ENCODE measurements at places on chromosomes 3 and 15.

DNA sequence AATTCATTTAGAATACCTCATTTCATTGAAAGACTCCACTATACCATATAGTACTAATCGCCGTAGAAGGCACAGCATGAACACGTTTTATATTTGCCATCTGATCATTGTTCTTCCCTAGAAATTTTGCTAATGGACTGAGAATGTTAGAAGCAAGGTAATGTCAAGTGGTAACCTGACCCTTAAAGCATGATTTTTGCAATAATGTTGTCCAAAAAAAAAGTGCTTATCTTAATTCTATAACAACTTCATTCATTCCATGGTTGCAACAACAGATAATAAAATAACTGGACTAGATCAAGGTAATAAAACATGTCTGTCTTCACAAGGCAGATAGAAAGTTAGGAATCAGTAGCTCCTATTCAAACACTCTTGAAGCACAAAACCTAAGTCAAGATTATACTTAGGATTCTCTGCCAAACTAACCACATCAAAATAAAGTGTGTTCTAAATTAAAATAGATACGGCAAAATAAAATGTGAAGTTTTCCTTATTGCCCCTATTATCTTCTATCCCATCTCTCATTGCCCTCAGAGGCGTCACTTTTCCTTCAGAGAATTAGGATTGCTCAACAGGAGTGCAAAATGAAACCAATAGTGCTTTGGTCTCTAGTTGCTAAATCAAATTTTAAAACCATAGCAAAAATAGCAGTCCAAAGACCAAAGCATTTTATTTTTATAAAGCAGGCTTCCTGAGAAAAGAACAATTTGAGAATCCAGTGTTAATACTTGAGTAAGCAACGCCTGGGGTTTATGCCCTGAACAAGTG lies 317.4 kb upstream of the UBE2E2 start:
- no peaks in the 10 kb centered on the region for H3K4me1 ChIP-seq
- H3K27ac ChIP-seq: no peak overlapping the region
- no peak for DNase-seq
- no peaks in the 10 kb centered on the region for H3K36me3 ChIP-seq
- H3K27me3 ChIP-seq: no peaks in the 10 kb centered on the region
- no peak overlapping the region for H3K4me3 ChIP-seq

DNA sequence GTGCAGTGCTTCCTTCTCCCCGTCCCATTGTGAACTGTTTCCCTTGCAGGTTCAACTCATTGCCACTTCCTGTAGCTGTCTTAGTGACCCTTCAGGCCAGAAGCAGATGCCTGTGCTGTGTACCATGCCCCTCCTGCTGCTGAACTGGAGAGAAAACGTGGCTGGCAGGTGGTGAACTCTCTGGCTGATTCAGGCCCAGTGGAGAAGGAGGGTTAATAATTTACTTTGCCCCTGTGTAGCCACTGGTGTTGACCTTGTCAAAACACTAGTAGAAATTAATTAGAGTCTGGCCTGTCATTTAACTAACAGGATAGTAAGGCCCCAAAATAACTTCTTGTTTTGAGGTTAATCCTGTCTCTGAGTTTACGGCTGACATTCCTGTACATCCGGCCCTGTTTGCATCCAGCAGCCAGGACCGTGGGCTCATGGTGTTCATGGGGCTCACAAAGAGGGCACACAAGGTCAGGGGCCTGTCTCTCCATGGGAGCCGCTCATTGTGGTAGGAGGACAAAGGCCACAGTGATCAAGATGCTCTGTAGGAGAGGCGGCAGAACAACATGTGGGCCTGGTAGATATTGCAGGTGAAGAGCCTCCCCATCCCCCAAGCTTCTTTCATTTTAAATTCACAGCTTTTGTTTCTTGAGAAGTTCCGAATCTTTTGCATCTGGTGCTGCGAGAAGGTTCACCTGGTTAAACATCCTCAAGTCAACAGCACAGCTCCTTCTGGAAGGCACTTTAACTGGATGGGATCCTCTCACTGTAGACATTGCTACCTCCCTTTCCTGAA lies 101.6 kb downstream of the CGNL1 start:
- no peak overlapping the region for H3K27ac ChIP-seq
- H3K36me3 ChIP-seq: peaks cover 2% of the 10 kb centered on the region
- no peak for DNase-seq
- H3K4me1 ChIP-seq: peaks cover 11% of the 10 kb centered on the region
- H3K4me3 ChIP-seq: no peak overlapping the region
- no peaks in the 10 kb centered on the region for H3K27me3 ChIP-seq

GRCh38 chr3:14126887-14127505 lies 2.1 kb downstream of the TMEM43 start:
- no peak overlapping the region for H3K27ac ChIP-seq
- H3K27me3 ChIP-seq: no peaks in the 10 kb centered on the region
- DNase-seq: no peak

DNA sequence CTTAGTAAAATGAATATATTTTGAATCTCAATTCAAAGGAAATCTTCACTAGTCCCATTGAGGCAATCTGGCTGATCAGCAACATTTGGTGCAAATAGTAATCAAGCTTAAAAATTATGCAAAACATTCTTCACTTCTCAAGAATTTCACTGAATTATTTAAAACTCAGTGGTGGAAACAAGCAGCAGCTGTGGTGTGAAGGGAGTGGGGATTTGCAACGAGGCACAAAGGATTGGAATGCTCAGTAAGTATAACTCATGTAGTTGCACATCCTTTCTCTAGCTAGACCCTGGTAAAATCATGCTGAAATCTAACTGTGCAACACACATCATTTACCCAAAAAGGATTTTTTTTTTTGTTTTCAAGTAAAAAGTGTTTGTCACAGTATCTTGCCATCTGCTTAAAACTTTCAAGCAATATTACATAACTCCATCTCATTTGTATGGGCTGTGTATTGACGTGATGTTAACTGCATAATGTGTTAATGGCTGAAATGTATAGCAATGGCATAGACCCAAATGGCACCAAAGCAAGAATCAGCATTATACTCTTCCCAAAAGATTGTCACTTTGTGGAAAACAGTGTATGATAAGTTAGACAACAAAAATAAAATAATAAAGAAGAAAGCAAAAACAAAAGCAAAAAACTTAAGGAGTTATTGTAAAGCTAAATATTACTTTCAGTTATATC lies 816.6 kb downstream of the EPHA3 start:
- H3K4me1 ChIP-seq: no peaks in the 10 kb centered on the region
- no peak overlapping the region for H3K4me3 ChIP-seq

DNA sequence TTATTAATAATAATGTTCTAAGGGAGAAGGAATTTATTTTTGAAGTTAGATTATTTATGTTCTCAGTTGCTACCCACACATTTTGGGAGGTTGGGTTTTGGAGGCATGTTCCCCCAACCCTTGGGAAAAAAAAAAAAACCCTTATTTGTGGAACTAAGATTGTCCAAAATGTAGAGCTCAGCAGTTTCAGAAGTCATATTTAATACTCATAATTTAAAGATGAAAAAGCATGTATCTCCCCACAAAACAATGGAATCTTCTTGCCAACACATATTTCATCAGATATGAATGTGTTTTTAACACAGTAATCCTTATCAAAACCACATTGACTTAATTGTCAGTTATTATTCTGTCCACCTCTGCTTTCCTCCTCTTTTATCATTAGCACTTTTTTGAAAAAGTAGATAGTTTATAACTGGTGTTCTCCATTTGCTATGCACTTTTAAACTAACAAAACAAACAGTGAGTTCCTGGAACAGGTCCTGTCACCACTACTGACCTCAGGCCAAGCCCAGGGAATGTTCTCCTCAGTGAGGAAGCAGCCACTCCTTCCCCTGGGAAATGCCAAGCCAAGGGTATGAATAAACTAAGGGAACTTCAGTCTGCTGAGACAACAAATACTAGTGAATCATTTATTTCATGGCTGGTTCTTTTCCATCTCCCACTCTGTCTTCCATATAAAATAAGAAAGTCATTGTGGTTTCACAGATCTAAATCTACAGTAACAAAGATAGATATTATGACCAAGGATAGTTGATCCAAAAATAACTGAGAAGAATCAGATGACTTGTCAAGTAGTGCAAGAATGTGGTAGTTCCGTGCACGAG lies 414.4 kb upstream of the ALCAM start:
- H3K27me3 ChIP-seq: no peaks in the 10 kb centered on the region
- no peak overlapping the region for H3K4me3 ChIP-seq
- H3K4me1 ChIP-seq: no peaks in the 10 kb centered on the region
- DNase-seq: no peak

GRCh38 chr15:35728219-35728940 lies 182.4 kb upstream of the DPH6 start:
- no peaks in the 10 kb centered on the region for H3K36me3 ChIP-seq
- no peak for DNase-seq
- H3K27me3 ChIP-seq: no peaks in the 10 kb centered on the region
- no peaks in the 10 kb centered on the region for H3K4me1 ChIP-seq

GRCh38 chr3:34008191-34008590 lies 209.8 kb downstream of the PDCD6IP start:
- no peak overlapping the region for H3K4me3 ChIP-seq
- no peak overlapping the region for H3K27ac ChIP-seq
- no peaks in the 10 kb centered on the region for H3K36me3 ChIP-seq
- DNase-seq: no peak

DNA sequence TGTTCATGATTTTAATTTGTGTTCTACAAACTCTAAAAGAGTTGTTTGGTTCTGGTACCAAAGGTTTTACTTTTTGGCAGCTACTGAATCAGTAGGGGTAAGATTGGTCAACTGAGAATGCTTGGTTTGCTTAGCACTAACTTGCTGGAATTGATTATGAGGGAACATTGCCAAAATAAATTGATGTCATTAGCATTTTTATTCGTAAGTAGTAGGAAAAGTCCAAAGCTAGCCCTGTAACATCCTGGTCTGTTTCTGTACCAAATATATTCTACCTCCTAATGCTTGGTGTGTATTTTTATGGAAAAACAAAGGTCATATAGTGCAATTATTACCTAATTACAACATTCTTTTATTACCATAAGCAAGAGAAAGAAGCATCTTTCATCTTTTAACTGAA lies 35.9 kb upstream of the KPNA4 start:
- H3K36me3 ChIP-seq: no peaks in the 10 kb centered on the region
- no peak for DNase-seq
- no peaks in the 10 kb centered on the region for H3K4me1 ChIP-seq
- H3K4me3 ChIP-seq: no peak overlapping the region
- H3K27me3 ChIP-seq: no peaks in the 10 kb centered on the region
- H3K27ac ChIP-seq: no peak overlapping the region

DNA sequence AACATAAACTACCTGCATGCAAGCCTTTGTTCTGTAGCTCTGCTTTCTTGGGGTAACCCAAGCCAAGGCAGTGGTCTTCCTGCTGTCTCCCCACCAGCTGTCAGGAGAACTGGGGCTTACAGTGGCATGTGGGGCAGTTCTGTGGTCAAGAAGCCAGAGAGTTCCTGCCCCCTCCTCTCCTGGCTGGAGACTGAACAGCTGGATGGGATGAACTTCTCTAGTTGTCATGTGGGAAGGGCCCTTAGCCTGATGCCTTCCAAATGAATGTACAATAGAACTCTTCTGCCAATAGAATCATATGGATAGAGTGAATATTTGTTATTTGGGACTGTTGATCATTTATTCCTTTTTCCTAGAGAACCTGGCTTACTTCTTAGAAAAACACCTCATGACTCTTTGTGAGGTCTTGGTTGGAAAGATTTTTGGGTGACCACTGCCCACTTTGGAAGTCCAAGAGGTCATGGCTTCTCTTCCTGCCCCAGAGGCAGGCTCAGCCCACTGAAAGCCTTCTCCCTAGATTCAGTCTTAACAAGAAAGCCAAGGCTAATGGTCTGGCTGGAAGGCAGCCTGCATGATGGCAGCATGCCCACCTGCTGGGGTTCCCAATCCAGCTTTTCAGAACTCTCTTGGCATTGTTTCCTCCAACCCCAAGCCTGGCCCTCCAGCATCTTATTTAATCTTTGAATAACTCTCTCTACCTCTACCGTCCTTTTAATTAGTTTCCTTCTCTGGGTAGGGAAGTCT lies 462.9 kb upstream of the PROK2 start:
- no peak for DNase-seq
- no peaks in the 10 kb centered on the region for H3K4me1 ChIP-seq
- no peak overlapping the region for H3K4me3 ChIP-seq
- no peak overlapping the region for H3K27ac ChIP-seq
- H3K27me3 ChIP-seq: no peaks in the 10 kb centered on the region
- no peaks in the 10 kb centered on the region for H3K36me3 ChIP-seq

GRCh38 chr3:71171247-71171646 lies 412.3 kb downstream of the FOXP1 start:
- no peak overlapping the region for H3K4me3 ChIP-seq
- H3K4me1 ChIP-seq: no peaks in the 10 kb centered on the region
- H3K27me3 ChIP-seq: no peaks in the 10 kb centered on the region
- no peak overlapping the region for H3K27ac ChIP-seq
- H3K36me3 ChIP-seq: no peaks in the 10 kb centered on the region

- H3K4me1 ChIP-seq: no peaks in the 10 kb centered on the region
- H3K27ac ChIP-seq: no peak overlapping the region
- no peak for DNase-seq
- H3K36me3 ChIP-seq: no peaks in the 10 kb centered on the region
- no peak overlapping the region for H3K4me3 ChIP-seq
Observed at GRCh38 chr3:140904521-140904920, 37.1 kb upstream of the SLC25A36 start.

GRCh38 chr3:116849261-116849688 lies 139.7 kb downstream of the TUSC7 start:
- H3K27me3 ChIP-seq: no peaks in the 10 kb centered on the region
- DNase-seq: no peak
- no peaks in the 10 kb centered on the region for H3K4me1 ChIP-seq

DNA sequence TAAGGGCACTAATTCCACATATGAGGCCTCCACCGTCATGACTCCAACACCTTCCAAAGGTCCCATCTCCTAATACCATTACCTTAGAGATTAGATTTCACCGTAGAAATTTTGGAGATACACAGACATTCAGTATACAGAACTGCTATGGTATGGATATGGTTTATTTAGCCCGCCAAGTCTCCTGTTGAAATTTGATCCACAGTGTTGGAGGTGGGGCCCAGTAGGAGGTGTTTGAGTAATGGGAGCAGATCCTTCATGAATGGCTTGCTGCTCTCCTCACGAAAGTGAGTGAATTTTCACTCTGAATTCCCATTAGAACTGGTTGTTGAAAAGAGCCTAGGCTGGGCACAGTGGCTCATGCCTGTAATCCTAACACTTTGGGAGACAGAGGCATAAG lies 7.4 kb downstream of the MKRN3 start:
- H3K4me3 ChIP-seq: no peak overlapping the region
- no peaks in the 10 kb centered on the region for H3K36me3 ChIP-seq
- no peak overlapping the region for H3K27ac ChIP-seq
- no peaks in the 10 kb centered on the region for H3K27me3 ChIP-seq
- no peaks in the 10 kb centered on the region for H3K4me1 ChIP-seq

GRCh38 chr15:101036189-101036588 lies 117.0 kb downstream of the LRRK1 start:
- no peak overlapping the region for H3K4me3 ChIP-seq
- no peak for DNase-seq
- peaks cover 3% of the 10 kb centered on the region for H3K4me1 ChIP-seq

DNA sequence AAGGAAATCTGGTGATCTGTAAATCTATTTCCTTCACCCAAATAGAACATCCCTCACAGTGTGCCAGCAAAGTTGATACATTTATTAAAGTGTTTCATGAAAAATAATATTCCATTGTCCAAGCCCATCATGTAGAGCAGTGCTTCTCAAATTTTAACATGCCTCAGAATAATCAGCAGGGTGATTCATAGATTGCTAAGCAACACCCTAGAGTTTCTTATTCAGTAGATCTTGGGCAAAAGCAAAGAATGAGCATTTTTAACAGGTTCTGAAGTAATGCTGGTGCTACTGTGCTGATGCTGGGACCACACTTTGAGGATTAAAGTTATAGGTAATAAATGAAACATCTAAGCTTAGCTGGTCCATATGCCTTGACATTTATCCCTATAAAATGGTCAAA lies 210.5 kb downstream of the ZIC4 start:
- no peak for DNase-seq
- no peaks in the 10 kb centered on the region for H3K4me1 ChIP-seq
- no peaks in the 10 kb centered on the region for H3K27me3 ChIP-seq
- H3K27ac ChIP-seq: no peak overlapping the region

All from trophoblast cell (in vitro differentiated cells and primary cell).